ENCODE measurements at places on chromosomes 1 and 21.

DNA sequence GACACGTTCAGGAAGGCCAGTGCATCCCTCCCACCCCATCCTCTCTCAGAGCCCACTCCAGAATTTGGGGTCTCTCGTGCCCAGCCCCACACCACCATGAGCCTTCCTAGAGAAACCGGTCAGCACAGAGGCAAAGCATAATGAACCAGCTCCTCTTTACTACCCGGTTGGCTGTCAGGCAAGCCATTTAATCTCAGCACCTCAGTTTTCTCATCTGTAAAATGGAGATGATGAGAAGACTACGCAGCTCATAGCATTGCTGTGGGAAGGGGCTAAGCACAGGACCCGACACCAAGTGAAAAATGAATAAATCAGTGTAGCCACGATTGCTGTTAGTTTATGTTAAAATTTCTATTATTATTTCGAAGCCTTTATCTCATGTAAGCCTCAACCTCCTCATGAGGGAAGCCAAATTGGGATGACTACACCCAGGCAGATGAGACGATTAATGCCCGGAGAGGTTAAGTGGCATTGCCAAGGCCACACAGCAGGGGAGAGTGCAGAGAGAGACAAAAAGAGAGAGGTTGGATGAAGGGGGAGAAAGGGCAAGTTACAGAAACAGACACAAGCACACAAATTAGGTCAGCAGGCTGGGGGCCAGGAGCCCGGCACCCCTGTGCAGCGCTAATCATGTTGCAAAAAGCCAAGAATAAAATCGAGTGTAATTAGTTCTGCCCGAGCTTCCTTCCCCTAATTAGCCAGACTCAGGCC is 25.7 kb downstream of the SDC3 start:
- no peak for DNase-seq

DNA sequence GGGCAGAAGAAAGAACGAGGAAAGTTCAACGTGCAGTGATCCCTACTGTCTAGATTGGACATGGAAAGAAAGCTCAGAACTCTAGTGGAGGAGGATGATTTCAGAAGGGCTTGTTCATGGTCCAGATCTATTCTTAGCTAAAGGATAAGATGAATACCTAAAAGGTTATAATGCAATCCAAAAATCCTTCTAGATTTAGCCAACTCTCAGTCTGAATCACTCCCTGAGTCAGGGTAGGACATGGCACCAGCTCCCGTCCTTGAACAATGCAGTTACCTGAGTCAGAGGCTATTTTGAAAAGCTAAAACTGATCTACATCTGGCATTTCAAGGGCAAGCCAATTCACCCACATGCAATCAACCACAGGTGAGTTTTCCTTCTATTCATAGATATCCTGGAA is 38.8 kb upstream of the HIVEP3 start:
- no peak for DNase-seq

- no peak for DNase-seq
Measured at GRCh38 chr1:18230840-18231239, 123.2 kb downstream of the IGSF21 start.

DNA sequence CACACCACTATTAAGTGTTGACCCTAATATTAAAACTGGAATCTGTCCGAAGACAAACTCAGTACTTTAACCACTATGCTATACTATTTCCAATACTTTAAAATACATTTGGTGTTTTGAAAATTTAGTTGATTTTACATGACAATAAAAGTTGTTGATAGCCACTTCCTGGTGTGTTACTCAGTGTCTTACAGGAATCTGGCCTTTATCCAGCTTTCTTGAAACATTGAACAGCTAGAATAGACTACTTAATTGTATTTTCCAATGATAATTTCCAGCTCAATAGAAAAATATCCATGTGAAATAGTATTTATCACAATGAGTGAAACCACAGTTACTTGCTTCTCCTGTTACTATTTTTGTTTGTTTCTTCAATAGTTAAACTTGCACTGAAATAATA is 369.6 kb upstream of the ADGRL4 start:
- DNase-seq: no peak

DNA sequence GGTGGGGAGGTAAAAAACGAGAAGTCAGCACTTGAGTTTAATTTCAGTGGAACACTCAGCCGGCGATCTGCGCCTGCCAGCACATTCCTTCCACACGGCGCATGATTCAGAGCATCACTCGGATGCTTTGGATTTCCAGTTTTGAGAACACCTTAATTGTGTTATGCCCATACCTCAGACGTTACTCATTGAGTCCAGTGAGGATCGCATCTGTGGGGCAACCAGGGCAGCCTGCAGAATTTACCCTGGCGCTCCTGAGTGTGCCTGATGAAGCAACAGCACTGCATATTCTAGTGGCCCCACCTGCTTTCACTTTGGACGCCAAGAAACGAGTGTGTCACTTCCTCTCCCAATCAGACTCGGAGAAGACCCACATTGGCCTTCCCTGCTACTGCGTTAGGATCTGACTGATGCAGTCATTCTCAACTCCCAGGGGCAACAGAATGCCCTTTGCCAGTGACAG is 19.9 kb downstream of the FAM89A start:
- no peak for DNase-seq

DNA sequence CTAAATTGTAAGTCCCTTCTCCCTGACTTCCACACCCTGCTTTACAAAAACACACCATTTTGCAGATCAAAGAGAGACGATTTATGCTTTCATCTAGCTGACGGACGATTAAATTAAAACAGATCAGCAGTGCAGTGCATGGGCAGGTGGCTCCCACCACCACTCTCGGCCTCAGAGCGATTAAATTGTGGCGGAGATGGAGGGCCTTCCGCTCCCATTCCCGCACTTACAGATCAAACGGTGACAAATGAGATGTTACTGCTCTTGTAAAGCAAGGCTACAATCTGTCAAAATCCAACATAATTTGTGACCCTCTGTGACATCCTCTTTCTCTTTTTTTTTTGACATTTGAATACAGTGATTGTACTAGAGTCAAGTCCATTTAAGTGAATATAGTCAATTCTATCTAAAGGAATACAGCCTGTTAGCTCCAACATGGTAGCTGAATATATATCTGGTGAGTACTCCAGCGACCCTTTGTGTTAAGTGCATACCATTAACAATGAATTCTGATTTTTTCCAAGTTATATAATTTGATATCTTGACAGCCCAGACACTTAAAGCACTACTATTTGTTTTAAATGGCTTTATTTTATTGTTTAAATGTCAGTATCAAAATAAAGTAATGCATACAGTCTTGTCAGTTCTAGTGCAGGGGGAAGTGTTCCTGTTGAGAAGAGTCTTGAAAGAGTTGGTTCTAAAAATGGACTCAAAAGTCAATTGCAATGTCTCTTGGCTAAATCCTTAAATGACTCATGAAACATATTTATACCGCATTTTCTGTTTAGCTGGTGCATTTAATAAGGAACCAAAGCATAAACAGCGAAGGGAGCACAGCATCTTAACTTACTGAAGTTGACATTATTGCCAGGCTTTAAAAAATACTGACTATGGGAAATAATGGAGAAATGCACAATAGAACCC is 109.0 kb downstream of the ESRRG start:
- no peak for DNase-seq

- DNase-seq: no peak
Measured at GRCh38 chr1:207812778-207813511, 61.1 kb downstream of the CD46 start.
